ENCODE measurements at places on chromosomes 16 and 17.

DNA sequence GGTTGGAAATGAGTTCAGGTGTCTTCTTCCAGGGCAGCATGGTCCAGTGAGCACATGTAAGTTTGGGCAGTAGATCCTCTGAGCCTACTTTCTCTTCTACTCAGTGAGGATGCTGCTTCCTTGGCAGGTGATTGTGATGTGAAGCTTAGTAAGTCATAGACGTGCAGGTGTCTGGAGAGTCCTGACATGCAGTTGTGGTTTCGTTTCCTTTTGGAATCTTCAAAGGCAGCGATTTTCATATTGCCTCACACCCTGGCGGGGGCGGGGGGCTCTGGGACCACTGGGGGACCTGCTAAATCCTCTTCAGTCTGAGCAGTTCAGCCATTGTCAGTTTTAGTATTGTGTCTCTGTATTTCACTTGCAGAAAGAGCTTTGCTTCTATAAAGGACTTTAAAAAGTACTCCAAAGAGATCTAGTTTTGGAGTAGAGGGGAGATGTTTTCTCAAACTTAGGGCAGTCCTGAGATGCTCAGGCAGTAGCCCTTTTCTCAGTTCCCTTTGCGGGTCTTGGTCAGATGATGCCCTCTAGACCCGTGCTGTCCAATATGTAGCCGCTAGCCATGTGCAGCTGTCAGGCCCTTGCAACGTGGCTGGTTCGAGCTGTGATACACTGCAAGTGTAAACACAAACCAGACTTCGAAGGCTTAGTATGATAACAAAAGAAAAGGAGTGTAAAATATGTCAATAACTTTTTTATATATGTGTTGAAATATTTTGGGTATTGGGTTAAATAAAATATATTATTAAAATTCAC lies 4.0 kb upstream of the CDK5R1 start:
- no peak for DNase-seq

DNA sequence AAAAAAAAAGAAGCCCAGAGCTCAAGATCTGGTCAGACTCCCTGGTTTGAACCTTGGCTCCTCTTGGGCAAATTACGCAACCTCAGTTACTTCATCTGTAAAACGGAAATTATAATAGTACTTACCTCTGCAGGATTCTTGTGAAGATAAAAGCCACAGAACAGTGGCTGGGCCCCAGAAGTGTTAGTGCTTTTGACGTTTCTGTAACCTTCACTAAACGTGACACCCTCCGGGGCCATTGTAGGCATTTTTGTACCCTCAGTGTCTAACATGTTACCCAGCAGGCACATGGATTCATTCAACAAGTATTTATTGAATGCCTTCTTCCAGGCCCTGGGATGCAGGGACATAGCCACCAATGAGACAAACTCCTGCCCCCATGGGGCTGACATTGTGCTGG lies 58.0 kb downstream of the PITPNC1 start:
- peak; percentile 70 for DNase-seq

DNA sequence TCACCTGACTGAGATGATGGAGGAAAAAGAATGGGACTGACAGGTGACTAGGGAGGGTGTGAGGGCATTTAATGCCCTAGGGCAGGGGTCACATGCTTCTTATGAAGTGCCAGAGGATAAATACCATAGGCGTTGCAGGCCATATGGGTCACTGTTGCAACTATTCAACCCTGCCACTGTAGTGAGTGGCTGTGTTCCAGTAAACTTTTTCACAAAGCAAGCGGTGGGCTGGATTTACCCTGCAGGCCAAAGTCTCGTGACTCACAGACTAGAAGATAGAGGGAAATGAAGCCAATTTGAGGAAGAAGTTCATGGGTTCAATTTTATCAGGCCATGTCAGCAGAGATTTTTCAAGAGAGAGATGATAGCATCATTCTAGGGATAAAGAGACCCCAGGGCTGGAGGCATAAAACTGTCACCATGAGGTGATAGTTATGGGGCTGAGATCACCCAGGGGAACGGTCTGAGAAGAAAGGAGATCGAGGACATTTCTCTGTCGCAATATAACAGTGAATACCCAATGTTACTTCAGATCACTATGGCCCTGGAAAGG lies 8.6 kb downstream of the ARHGAP17 start:
- DNase-seq: no peak

DNA sequence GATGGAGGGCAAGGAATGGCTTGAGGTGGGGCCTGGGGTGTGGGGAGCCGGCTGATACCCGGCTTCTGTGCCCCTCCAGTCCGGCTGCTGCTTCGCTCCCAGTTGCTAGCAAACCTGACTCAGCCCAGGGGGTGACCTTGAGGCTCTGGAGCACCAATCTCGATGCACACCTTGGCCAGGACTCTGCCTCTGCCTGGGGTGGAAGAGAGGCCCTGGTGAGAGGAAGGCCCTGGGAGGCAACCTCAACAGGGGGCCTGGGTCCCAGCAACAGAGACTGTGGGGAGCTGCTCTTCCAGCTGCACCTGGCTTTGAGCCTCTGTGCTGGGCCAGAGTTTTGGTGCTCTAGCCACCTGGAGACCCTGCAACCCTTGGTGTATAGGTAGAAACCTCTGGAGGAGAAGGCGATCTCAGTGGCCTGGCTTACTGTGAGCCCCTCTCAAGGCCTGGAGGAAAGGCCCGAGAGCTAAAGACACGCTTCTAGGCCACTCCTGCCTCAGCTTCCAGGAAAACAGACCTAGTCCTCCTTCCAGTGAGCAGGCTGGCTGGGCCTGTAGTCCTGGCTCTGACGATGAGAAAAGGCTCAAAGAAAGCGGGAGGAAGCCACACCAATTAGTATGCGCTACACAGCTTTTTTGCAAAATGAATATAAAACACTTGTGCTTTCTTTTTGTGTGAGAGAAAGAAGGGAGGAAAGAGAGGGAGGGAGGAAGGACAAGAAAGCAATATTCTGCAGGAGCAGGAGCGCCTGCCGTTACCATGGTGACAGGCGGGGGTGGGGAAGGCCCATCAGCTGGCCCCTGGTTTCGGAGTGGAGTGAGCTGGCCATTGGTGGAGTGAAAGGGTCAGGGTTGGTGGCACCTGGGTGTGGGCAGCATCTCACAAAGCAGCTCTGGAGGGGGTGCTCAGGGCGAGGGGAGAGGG lies 51.0 kb downstream of the VAC14 start:
- no peak for DNase-seq

- DNase-seq: no peak
These were observed 42.7 kb downstream of the SOCS3 start for GRCh38 chr17:78316867-78317789.

GRCh38 chr16:8964462-8964861 lies 756 bp upstream of the USP7 start:
- no peak for DNase-seq

DNA sequence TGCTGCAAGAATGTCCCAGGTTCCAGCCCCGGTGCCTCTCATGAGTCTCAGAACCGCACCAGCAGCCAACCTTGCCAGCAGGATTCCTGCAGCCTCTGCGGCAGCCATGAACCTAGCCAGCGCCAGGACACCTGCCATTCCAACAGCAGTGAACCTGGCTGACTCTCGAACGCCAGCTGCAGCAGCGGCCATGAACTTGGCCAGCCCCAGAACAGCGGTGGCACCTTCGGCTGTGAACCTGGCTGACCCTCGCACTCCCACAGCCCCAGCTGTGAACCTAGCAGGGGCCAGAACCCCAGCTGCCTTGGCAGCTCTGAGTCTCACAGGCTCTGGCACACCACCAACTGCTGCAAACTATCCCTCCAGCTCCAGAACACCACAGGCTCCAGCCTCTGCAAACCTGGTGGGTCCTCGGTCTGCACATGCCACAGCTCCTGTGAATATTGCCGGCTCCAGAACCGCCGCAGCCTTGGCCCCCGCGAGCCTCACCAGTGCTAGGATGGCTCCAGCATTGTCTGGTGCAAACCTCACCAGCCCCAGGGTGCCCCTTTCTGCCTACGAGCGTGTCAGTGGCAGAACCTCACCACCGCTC lies 9.8 kb downstream of the ELOB start:
- DNase-seq: no peak

DNA sequence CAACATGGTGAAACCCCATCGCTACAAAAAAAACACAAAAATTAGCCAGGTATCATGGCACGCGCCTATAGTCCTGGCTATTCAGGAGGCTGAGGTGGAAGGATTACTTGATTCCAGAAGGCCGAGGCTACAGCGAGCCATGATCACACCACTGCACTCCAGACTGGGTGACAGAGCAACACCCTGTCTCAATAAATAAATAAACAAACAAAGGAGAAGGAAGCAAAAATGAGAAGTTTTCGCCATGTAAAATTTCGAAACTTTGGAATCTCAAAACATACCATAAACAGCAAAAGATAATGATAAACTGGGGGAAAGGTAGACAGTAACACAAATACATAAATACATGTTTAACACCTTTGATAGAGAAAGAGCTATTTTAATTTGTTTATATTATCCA lies 130.9 kb downstream of the ZFHX3 start:
- DNase-seq: no peak

DNA sequence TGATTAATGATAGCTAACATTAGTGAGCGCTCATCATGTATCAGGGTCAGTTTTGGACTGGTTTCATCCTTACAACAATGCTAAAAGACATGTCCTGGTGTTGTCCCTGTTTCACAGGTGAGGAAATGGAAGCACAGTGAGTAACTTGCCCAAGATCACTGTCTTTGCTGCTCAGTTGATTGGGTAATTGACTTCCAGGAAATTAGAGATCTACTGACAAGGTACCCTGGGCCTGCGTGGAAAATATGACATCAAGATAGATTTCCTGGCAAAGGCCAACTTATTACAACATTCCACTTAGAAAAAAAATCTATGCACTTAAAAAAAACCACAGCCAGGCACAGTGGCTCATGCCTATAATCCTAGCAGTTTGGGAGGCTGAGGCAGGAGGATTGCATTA lies 96.3 kb downstream of the CYLD start:
- no peak for DNase-seq

DNA sequence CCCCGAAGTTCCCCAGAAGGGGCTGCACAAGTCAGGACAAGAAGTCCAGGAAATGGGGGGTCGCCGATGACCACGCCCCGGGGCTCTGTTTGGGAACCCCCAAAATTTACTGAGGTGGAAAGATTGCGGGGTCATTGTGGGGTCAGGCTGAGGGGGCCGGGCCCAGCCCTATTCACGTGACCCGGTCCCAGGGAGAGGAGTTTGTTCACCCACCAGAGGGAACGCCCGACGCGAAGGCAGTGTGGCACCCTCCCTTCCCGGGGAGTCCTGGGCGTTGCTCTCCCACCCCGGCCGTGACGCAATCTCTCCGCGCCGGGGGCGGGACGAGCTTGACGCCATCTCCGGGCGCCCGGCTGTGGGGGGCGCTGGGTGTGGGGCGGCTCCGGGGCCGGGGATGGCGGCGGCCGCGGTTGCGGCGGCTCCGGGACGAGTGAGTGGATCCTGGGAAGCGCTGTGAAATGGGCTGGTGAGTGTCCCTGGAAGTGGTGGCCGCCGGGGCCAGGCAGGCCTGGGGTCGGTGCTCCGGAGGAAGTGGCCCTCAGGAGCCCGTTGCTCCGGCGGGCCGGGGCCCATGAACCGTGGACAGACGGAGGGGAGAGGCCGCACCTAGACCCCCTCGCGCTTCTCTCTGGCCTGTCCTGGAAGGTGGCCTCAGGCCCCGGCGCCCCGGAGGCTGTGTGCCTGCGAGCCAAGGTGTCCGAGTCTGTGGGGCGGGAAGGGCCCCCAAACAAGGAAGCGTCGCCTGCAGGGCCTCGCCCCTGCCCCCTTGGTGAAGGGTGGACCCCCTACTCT lies at the start of gene ATXN1L:
Gene ATXN1L (plus strand): TSS at position 338 of the 792 bp plus-strand sequence. CDS start 3,765 bp downstream, outside the sequence.
- peak; percentile 88 for DNase-seq

DNA sequence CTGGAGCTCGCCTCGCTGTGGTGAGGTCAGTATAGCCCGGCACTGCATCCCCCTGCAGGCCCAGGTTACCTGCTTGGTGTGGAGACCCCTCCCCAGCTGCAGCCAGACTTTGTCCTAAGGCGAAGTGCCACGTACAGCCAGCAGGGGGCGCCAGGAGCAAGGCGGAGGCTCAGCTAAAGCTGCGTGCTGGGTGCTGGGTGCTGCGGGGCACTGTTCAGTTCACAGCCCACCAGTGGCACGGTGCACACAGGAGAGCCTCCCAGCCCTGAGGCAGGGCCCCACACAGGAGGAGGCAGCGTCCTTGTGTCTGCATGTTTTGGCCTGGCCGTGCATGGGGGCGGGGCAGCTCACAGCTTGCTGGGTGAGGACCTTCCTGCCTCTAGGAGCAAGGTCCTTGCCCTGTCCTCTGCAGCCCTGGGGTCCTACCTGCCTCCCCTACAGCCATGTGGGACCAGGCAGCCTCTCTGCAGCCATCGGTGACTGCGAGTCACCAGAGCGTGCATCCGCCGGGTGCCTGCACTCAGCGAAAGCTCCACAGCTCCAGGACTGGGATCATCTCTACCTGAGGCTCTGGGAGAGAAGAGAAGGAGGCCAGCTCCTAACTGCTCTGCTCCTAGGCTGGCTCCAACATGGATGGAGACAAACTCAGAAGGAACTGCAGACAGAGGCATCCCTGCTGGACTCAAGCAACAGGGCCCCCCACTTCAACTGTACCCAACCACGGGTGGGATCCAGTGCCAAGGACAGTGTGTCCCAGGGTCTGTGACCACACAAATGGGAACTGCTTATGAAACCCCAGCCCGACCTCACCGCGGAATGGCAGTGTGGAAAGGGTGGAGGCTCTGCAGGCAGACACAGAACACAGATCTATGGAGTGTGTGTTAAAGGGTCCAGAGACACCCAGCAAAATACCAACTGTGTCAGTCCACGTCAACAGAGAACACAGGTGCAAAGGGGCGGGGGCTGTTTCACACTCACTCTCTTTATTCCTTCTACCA lies 19.0 kb downstream of the SLC7A5 start:
- peak; percentile 66 for DNase-seq

- no peak for DNase-seq
These were observed 446 bp upstream of the PSMD11 start for GRCh38 chr17:32443827-32444300.

DNA sequence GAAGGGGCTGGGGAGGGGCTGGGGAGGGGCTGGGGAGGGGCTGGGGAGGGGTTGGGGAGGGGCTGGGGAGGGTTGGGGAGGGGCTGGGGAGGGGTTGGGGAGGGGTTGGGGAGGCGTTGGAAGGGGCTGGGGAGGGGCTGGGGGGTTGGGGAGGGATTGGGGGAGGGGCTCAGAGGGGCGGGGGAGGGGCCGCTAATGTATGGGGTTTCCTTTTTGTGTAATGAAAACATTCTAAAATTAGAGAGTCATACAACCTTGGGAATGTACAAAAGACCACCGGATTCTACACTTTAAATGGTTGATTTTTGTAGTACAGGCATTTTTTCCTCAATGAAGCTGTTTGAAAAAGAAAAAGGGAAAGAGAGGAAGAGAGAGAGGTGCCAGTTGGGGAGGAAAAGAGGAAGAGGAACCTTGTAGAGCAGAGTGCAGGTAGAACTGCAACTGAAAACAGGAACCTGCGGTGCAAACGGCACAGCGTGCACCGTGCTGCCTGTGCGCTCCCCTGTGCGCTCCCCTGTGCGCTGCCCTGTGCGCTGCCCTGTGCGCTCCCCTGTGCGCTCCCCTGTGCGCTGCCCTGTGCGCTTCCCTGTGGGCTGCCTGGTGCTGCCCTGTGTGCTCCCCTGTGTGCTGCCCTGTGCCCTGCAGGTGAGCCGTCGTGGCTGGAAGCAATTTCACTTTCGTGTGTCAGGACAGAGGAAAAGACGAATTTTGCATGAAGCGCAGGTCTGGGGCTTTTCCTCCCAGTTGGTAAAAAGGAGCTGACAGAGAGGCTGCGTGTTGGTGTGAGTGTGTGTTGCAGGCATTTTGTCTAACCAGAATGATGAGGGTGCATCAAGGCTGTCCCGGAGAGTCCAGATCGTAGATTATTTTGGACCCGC lies 40.8 kb downstream of the METRNL start:
- no peak for DNase-seq

GRCh38 chr16:62661435-62661834 lies 625.2 kb upstream of the CDH8 start:
- DNase-seq: no peak

GRCh38 chr17:80529104-80529903 lies 15.3 kb upstream of the RPTOR start:
- DNase-seq: no peak

GRCh38 chr17:55264645-55265298 lies at the start of gene HLF:
Gene HLF (plus strand): TSS chr17:55264960. CDS start chr17:55265485, 525 bp downstream.
- DNase-seq: peak; percentile 68
